NCI-H1105 (cell line): ENCODE measurements at places on chromosomes 5 and 9.

- no peak for DNase-seq
Measured at GRCh38 chr5:72096602-72097188, 10.6 kb upstream of the MAP1B start.

- DNase-seq = no peak
Measured at GRCh38 chr9:27539479-27540441, 10.1 kb upstream of the MOB3B start.

GRCh38 chr5:153130296-153130695 lies 360.2 kb upstream of the GRIA1 start:
- DNase-seq = no peak

DNA sequence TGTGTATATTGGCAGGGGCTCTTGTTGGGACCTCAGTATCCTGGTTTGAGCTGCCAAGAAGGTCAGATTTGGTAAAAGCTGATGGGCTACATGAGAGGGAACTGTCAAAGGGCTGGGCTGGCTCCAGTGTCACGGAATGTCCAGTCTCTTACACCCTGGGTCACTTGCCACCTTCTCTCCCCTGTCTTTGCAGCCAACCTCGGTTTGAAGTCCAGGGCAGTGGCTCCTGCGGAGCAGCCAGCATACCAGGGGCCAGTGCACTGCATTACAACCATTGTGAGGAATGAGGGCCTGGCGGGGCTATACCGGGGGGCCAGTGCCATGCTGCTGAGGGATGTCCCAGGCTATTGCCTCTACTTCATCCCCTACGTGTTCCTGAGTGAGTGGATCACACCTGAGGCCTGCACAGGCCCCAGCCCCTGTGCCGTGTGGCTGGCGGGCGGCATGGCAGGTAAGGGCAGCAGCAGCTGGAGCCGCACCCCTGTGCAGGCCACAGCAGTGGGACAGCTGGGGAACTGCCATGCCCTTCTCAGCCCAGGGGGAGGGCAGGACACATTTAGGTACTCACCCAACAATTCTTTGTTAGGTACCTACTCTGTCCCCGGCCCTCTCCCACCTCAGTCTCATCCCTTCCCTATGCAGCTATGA lies 24.2 kb downstream of the IL9 start:
- no peak for DNase-seq

GRCh38 chr9:38103340-38103739 lies 34.3 kb upstream of the SHB start:
- no peak for DNase-seq

DNA sequence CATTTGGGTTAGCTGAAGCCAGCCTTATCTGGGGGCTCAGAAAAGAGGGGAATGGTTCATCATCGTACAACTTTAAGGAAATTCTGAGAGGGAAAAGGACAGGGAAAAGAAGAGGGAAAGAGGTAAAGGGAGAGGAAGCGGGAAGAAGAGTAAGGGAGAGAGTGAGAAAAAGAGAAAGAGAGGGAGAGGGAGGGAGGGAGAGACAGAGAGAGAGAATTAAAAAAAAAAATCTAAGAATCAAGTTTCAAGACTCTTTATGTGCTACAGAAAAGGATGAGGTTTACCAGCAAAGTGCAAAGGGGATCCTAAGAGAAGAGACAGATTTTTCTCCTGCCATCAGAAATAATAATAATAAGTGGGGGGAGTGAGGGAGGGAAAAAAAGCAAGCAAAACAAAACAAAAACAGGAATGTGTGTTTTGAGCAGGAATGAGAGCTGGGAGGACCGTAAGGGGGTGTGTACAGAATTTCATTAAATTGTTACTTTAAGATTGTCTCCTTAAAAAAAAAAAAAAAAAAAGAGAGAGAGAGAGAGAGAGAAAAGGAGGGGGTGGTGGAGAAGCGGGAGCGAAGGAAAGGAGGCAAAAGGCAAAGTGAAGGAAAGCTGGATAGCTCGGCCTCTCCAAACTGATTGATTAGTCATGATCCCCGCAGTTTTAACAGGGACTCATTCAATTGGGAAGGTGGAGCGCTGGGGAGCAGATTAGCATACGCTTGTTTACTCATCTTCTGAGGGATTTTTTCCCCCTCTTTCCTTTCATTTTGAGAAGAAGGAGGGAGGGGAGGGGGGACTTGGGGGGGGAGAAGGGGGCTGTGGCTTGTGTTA lies 438 bp upstream of the PAPPA start:
- DNase-seq = no peak

GRCh38 chr5:38373743-38374142 lies 115.4 kb downstream of the EGFLAM start:
- no peak for DNase-seq

GRCh38 chr5:181259974-181260719 lies 796 bp downstream of the TRIM52 start:
- no peak for DNase-seq

GRCh38 chr5:1875281-1875842 lies 7.4 kb downstream of the IRX4 start:
- no peak for DNase-seq

DNA sequence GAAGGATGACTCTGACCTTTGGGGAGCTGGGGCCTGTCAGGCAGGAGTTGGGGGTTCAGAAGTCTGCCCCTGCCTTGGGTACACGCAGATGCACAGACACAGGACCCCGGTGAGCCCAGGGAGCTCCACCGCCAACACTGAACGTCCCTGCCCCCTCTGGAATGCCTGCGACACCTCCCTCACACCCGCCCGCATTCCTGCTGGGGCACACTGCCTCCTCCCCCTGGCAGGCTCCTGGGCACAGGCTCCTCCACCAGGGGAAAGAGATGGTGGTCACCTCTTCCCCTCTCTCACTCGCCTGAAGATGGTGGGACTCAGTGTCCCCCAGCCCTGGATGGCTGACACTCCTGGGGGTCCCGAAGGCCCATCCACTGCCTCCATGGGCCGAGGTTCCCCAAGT lies 12.0 kb downstream of the CRB2 start:
- DNase-seq = no peak
